ENCODE measurements at places on chromosomes 12 and 14. TPM values are rescaled to one million over a fixed set of nuclear protein-coding genes. Genes with fewer than 3 reads are reported as not detected.

Gene AQP6
- not detected for total RNA-seq

Gene SINHCAF
- 143 TPM for total RNA-seq

Gene P2RX2
- total RNA-seq = not detected

Gene PZP
- total RNA-seq = not detected

Gene FOXG1
- not detected for total RNA-seq

Gene KICS2
- 14.2 TPM for total RNA-seq

Gene EIF2S3B
- 2.2 TPM for total RNA-seq

Gene C12orf54
- not detected for total RNA-seq

Gene CLEC2A
- total RNA-seq = not detected

GRCh38 chr14:27390155-27390554 lies 792.3 kb upstream of the NOVA1 start:
- DNase-seq = no peak

GRCh38 chr12:126727218-126728075 lies 1539.5 kb upstream of the TMEM132C start:
- no peak for DNase-seq

- peak; percentile 74 for DNase-seq
These were observed 914 bp upstream of the CCND2 start for GRCh38 chr12:4272424-4273272.

DNA sequence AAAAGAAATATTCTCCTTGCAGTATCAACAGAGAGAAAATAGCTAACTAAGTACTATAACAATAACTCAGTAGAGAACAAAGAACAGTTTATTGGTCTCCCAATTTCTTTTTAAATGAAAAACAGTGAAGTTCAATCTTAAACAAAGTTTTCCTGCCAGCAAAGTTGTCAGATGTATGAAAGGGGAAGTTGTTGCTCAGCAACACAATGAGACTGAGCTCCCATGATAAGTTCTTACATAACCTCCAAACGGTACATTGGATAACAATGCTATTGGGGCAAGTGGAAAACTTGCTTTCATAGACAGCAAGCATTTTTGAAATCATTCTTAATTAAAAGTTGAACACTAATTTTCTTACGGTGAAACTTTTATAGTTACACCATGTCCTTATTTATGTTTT lies 94.9 kb downstream of the ALG10B start:
- no peak for DNase-seq

GRCh38 chr12:49462083-49462744 lies 76.6 kb upstream of the KCNH3 start:
- DNase-seq = no peak

DNA sequence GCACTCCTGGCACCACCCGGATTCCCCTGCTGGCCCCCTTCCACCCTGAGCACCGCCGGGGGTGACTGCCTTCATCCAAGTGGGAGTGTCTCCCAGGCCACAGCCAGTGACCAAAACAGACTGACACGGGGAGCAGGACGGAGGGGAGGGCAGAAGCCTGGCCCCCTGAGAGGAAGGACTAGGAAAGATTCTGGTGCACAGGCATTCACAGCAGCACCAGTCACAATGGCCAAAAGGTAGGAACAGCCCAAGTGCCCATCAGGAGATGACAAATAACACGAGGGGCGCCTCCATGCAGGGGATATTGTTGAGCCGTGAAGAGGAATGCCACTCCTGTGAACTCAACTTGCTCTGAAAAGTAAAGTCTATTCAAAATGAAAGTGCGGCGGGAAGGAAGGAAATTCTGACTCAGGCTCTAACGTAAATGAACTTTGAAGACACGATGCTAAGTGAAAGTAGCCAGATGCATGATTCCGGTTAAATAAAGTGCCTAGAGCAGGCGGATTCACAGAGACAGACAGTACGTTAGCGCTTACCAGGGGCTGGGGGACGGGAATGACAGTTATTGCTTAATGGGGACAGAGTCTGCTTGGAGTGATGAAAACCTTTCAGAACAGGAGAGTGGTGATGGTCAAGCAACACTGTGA lies 146.1 kb upstream of the NCOR2 start:
- peak; percentile 38 for DNase-seq

GRCh38 chr14:90820958-90821357 lies 4.7 kb upstream of the TTC7B start:
- DNase-seq = peak; percentile 21

GRCh38 chr12:2373307-2373706 lies 320.5 kb downstream of the CACNA1C start:
- DNase-seq = no peak

DNA sequence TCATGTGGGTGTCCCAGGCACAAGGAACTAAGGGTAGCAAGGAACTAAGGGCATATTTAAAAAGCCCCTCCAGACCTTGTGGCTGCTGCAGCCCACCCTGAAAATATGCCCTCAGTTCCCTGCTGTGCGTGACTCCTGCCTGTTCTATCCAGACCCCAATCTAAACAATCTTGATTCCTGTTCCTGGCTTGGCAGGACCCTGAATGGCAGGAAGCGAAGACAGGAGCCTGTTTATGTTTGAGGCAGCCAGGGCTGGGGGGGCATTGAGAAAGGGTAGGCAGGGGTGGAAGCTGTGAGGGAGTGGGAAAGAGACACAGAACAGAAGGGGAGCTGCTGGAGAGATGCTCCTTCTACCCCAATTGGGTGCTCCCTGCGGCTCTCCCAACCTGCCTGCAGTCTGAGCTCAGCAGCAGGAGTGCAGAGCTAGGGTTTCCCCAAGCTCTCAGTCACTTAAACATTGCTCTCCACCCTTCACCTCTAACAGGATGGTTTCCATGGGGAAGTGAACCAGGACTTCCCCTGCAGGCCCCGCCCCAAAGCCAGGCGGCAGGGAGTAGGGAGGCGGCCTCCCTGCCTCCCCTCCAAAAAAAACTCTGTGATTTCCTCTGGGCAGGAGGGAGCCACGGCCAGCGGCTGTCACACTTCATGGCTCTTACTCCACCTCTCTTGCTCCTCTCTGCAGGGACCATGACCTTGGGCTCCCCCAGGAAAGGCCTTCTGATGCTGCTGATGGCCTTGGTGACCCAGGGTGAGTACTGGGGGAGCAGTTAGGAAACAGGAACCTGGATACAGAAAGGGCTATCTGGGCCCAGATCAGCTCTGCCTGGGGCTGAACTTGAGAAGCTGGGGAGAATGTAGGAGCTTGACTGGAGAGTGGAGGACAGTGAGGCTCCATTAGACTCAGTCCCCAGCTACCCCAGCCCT lies 4.7 kb downstream of the ACVRL1 start:
- DNase-seq = no peak

DNA sequence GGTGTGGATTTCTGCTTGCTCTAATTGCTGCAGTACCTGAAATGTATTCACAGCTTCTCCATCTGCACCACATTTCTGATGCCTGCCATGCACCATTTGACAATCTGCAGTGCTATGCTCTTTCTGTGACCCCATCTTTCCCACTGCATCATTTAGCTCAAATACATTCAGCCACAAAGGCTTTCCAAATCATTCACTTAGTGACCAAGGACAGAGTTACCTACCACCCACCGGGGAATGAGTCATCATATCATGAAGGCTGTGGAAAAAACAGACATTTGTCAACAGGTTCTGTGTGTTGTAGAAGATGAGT lies 465.5 kb upstream of the ATP2B1 start:
- DNase-seq = no peak

DNA sequence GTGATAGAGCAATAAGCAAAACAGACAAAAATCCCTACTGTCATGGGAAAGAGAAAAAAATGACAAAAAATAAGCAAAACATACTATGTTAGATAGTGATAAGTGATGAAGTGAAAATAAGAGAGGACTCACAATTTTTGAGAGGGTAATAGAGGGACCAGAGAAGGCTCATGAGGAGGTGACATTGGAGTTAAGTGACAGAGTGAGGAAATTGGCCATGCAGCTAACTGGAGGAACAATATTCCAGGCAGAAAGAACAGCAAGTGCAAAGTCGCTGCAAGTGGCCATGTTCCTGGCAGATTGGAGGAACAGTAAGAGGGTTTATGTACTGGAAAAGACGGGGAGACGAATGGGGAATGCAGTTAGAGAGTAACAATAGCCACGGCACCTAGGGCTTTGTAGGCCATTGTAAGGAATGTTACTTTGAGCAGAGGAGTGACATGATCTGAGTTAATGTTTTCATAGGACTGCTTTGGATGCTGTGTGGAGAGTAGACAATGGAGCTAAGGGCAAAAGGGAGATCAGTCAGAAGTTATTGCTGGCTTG lies 1.4 kb upstream of the SAV1 start:
- no peak for DNase-seq

- no peak for DNase-seq
These were observed 545 bp downstream of the LIMA1 start for GRCh38 chr12:50282721-50283228.

DNA sequence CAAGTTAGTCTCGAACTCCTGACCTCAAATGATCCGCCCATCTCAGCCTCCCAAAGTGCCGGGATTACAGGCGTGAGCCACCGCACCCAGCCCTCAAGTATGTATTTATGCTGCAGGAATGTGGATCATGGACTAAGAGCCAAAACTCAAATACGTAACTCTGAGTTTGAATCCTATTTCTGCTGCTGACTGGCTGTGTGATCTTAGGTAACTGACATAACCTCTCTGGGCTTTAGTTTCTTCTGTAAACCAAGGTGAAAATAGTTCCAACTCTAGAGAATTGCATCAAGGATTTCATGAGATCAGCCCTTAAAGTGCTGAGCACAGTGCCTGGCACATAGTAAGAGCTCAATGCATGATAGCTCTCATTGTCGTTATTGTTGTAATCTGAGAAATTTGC lies 37.4 kb downstream of the HSPB8 start:
- no peak for DNase-seq

DNA sequence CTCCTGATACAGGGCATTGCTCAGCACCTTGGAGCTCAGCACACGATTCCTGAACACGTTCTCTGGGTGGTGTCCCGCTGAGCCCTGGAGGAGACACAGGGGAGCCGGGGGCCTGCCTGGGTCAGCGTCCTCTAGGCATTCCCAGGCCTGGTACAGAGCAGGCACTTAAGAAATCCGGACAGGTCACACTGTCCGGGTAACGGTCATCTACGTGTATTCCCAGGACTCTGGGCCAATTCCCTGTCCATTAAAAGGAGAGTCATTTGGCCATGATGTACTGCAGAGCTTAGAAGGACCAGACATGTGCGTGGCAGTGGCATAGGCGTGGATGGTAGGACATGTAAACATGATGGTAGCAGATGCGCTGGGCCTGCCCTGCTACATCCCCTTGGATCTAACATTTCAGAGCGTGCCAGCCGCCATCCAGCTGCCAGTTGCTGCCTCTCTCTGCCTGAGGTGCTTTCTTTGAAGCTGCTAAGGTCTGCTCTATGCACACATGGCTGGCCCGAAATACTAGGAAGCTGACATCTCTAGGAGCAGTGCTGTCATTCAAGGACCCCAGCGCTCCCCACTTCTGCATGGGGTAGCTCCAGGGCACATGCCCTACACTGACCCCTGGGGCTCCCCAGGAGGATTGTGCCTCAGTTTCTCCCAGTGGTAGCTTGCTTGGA lies 273.1 kb upstream of the RTL1 start:
- no peak for DNase-seq

DNA sequence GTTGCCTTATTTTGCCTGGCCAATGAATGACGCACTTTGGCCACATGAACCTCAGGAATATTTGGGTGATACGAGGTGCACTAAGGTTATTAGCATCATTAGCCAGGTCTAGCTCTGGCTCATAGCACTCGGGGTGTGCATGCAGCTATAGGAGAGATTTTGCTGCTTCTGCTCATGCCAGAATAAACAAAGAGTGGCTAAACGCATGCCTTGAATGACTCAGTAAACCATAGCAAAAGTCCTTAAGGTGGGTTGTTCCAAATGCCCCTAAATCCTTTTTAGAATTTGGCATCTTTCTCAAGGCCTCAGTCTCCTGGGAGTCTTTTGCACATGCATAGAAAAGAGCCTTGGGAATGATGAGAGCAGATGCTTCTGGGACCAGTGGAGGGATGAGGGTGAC lies 343.7 kb upstream of the FKBP4 start:
- DNase-seq = no peak

- no peak for DNase-seq
These were observed 15.1 kb downstream of the NAV3 start for GRCh38 chr12:77845831-77846230.

GRCh38 chr12:56803750-56804149 lies 40.6 kb downstream of the HSD17B6 start:
- DNase-seq = no peak

DNA sequence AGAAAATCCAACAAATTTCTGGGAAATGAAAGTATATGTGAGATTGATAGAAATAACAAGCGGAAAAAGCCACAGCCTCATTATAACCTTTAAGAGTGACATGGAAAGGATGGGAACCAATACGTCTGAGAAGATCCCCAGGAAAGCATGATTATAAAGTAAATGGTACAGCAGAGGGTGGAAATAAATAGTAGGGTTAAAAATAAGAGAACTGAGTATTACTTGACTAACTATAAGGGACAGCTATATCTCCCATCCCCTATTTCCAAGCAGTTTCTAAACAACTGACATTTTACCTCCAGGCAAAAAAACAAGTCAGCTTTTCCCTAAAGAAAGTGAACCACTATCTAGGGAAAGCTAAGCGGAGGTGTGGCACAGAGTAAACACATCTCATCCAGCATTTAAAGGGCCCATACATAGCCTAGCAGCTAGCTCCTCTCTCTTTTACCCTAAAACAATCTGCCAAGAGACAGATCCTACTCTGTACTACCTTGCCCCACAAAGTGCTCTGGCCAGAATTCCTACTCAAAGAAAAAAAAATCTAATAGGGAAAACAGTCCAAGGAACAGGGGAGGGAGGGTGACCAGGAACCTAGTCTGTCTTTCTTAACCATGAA lies 11.2 kb downstream of the OSBPL8 start:
- DNase-seq = no peak

DNA sequence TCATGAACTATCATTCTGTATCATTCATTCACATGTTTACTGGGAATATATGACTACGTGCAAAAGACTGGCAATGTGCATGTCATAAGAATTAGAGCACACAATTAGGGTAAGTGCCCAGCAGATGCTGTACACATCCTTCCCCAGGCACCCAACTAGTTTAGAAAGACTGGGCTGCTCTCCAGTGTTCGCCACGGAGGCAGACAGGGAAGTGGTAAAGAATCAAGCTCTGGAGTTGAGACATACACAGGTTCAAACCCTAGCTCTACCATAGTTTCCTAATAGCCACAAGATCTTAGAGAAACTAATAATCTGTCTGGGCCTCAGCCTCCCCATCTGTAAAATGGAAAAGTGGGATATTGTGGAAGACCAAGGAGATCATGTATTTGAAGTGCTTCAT lies 6.8 kb downstream of the TMCC3 start:
- no peak for DNase-seq

DNA sequence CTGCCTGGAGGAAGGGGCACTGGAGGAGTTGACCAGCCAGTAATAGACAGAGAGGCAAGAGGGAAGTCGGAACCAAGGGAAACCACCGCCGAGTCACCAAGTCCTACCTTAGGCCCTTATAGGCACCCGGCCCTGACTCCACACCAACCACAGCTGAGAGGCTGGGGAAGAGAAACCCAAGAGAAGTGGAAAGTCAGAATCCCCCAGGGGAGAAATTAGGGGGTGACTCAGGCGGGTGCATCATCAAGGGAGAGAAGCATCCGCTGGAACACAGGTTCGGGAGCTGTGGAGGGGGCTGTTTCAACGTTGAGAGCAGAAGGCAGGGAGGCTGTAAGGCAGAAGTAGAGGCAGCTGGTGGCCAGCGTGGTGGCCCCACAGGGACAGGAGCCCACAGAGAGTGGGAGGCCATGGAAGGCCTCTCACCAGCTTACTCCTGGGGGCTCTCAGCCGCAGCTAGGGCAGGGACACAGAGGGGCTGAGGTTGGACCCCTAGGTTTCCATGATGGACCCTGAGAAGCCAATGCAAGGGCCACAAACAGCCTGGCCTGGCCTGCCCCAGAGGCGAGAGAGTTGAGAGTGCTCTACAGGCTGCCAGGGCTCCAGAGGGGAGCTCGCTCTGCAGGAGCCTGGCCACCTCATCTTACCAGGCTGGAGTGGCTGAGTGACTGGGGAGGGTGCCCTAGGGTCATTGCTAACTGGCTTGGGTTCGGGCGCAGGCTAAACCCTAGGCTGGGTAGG lies 1.4 kb upstream of the TRMT61A start:
- DNase-seq = no peak

All from CD8-positive, alpha-beta memory T cell (primary cell).